ENCODE measurements at places on chromosomes 4 and X.

DNA sequence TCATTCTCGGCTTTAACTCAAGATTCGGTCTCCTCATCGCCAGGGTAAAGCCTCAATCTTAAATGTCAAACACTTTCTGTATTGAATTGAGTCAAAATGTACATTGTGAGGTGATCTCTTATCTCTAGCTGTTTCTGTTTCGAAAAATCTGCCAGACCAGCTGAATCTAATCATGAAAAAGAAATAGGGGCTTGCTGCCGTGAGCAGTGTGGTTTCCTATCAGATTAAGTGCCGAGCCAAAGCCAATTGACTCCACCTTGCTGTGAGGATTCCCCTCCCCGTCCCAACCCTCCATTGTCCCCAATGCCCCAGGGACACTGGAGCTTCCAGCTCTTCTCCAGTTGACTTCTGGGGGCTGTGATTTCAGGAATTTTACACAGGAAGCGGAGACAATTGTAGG is 12.5 kb upstream of the CRLF2 start:
- DNase-seq: no peak

- DNase-seq: no peak
These were observed 118.3 kb downstream of the CORIN start for GRCh38 chr4:47719576-47719975.

GRCh38 chrX:31461266-31461665 is 389.4 kb upstream of the FTHL17 start:
- no peak for DNase-seq

- DNase-seq: no peak
These were observed 270.1 kb downstream of the QDPR start for GRCh38 chr4:17241835-17242234.

DNA sequence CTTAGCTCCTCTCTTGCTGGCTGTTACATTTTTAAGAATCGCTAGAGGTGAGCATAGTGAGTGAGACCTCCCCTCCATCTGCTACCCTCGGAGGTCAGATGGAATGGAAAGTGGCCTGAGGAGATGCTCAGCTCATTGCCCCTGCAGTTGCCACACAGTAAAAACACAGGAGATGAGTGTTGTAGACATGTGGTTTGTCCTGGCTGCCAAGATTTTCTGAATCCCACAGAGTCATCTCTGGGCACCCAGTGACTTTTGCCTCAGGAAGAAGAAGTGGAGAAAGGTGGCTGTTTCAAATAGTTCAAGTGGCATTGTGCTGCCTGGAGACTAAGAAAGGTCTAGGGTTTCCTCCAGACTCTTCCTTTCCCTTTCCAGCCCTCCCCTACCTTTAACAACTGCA is 271.0 kb downstream of the STK32B start:
- DNase-seq: no peak

DNA sequence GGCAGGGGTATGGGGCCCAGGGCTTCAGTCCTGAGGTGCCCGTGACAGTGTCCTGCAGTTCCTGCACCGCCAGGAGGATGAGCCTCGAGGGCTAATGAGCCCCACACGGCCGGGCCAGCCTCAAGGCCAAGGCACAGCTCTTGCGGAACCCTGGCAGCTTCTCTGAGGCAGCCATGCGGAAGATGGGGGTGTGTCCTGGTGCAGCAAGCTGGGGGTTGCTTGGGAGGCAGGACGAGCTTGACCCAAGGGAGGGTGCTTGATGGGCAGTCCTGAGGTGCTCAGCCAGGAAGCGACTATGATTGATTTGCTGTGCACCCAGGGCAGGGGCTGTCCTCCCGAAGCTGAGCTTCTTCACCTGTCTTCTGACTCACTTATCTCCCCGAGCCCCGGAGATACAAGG is 9.1 kb upstream of the FGFR3 start:
- no peak for DNase-seq

DNA sequence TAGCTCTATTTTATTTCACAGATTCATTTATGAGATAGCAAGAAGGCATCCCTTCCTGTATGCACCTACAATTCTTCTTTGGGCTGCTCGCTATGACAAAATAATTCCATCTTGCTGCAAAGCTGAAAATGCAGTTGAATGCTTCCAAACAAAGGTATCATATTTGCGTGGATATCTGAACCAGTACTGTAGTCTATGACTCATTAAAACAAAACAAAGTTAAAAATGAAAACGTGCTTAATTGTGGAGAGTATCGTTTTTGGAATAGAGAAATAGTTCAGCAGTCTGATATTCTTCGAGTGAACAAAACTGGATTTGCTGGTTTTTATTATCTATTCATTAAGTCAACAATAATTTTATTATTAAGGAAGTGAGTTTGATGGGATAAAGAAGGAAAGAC is 6.3 kb downstream of the AFP start:
- no peak for DNase-seq

DNA sequence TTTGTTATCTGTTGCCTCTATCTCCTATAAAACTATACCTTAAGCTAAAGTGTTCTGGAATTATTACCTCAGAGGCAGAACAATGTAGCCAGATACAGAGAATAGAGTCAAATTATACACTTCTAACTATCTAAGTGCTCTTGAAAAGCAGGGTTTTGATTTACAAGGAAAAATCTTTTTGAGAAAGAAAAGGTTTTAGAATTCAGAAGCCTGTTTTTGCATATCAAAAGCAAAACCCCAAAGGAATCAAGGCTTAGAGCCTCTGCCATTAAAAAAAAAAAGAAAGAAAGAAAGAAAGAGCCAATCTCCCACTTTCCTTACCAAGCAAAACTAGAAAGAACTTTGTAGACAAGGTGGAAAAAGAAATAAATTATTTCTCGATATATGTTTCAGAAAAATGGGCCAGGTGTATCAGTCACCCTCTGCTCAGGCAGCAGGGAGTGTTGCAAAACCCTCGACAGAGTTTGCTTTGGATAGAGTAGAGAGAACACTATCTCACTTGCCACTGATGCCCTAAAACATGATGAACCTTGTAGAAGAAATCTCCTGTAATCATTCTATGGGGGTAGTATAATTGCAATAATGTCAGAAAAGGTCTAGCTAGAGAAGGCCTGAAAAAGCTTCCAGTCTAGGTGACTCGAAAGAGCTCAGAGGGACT is 318.3 kb downstream of the PCDH10 start:
- no peak for DNase-seq

DNA sequence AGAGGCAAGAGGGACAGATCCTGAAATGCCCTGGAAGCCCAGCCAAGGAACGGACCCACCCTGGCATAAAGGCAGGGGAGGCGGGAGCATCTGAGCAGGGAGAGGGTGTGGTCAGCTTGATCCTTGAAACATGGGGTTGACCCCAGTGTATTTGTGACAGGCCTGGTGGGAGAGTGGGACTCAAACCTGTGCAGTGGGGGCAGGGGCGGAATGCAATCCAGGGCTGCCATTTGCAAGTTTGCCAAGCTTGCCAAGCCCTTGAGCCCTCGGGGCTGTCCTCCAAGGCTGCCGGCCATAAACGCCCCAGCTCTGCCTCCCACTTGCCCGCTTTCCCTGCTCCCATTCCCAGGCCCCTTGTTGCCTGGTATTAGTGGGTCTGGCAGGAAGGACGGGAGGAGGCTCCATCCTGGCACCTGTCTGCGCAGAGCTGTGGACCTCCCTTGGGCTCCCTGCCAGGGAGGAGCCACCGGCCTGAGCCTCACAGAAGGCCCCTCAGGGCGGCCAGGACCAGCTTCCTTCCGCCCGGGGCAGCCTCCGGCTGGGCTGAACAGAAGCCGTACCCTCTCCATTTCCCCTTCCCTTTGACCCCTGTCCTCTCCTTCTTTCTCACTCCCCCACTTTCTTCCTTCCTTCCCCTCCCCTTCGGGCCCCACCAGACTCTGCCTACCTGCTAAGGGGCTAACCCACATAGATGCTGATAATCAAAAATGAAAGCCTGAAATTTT is 661 bp downstream of the S100P start:
- DNase-seq: peak; percentile 20

DNA sequence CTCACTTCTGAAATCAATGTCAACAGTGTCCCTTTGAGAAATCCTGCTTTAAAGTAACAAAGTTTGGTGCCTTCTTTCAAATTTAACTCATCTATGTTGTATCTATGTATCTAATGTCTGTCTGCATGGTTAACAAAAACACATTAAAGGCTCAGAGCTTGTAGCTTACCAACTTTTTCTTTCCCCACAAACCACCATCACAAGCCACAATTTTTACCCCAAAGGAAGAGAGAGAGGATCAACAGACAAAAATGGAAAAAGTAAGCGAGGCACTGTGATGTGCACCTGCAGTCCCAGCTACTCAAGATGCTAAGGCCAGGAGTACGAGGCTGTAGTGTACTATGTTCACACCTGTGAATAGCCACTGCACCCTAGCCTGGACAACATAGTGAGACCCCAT is 17.2 kb downstream of the ATRX start:
- DNase-seq: no peak

DNA sequence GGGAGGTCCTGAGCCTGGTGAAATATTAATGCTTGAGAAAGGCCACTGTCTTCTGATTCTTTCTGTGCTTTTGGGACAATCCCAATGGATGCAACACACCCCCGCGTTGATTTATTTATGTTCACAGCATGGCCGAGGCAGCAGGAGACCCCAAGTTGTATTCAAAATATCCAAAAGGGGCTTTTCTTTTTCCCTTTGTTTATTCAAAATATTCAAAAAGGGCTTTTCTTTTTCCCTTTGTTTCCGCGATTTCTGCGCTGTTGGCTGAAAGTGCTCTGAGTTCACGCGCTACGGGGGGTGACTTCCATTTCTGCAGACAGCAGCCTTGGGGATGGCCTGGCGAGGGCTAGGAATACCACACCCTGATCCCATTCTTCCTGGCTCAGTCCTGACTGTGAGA is 59.5 kb upstream of the PPP2R3B start:
- DNase-seq: no peak

GRCh38 chr4:15963001-15963451 is at the start of gene FGFBP2:
TSS of gene FGFBP2 (minus strand) at chr4:15963175. CDS start at chr4:15963129, 46 bp downstream.
- DNase-seq: peak; percentile 43

DNA sequence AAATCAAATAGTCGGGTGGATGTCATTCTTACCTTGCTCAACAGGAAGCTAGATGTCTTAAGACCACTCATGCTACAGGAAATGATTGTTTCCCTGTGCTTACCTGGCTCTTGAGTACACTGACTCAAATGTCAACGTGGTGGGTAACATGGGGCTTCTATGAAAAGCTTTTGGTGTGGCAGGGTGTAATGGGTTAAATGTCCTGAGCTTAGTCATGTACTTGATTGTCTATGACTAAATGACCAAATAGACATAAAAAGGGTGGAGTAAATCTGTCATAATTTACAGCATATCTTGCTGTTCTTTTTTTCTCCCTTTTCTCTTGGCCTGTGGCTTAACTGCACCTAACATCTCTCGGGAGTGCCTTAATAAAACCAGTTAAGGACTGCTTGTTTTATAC is 44.9 kb downstream of the CCNG2 start:
- no peak for DNase-seq

GRCh38 chr4:121662225-121662624 is 34.6 kb downstream of the ANXA5 start:
- DNase-seq: no peak

- DNase-seq: no peak
These were observed 3.5 kb downstream of the MND1 start for GRCh38 chr4:153348006-153348405.

DNA sequence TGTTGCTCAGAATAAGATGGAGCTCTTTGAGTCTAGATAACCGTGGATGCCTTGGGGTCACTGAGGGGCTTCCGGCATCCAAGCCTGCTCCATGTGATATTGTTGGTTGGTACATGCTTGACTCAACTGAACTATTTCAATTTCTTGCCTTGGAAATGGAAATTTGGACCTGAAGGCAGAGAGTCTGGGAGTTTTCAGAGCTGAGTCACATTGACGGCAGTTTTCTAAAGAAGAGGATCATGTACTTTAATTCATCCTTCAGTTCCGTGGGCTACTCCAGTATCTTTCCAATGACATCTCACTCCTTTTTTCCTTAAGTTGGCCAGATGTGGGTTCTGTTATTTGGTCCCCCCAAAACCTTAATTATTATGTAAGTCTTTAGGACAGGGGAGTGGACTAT is 100.5 kb downstream of the MFAP3L start:
- no peak for DNase-seq

GRCh38 chr4:54877006-54877405 is 219.2 kb downstream of the KIT start:
- DNase-seq: no peak

GRCh38 chr4:24765376-24765988 is 29.9 kb upstream of the SOD3 start:
- no peak for DNase-seq

- no peak for DNase-seq
These were observed 64.0 kb upstream of the FGF13 start for GRCh38 chrX:138775517-138775916.

- no peak for DNase-seq
These were observed 7.6 kb downstream of the FABP2 start for GRCh38 chr4:119314356-119314755.

- no peak for DNase-seq
These were observed 40.3 kb upstream of the ACSL4 start for GRCh38 chrX:109773374-109773773.

DNA sequence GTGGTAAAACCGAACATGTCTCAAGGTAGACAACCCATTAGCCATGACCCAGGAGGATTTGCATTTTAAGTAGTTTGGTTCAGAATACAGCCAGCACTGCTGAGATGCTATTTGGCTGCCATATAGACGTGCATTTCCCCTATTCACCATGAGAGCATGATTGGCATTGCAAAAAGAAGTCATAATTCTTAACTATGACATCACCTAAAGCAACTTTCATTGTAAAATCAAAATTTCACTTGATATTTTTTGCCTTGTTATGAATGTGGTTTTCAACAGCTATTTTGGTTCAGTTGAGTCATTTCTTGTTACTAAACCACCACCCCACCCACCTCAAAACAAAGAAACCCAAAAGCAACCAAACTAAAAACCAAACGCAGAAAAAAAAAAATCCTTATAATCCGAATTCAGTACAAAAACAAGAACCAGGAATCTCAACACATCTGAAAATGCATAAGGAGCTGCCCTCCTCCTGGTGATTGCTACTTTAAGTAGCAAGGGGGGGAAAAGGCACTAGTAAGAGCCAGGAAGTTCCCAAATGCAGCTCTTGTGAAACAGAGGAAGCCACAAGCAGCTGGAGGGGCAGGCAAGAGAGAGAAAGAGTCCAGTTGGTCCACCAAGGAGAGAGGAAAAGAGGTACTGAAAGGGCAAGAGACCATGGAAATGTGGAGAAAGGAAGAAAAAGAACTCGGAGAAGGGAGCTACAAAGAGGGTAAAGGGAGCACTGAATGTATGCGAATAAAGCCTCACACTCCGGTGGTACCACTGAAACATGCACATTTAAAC is 3.1 kb downstream of the SLITRK4 start:
- no peak for DNase-seq

GRCh38 chr4:127772769-127773671 is 9.1 kb upstream of the HSPA4L start:
- DNase-seq: no peak

- no peak for DNase-seq
These were observed 38.9 kb downstream of the STARD8 start for GRCh38 chrX:68686097-68686977.

- DNase-seq: no peak
These were observed 115.9 kb downstream of the CPZ start for GRCh38 chr4:8708401-8709021.

- no peak for DNase-seq
These were observed 16.6 kb downstream of the MAGEA9B start for GRCh38 chrX:149570668-149571067.

- DNase-seq: no peak
These were observed 282.2 kb downstream of the GUCY2F start for GRCh38 chrX:109199726-109200125.

Data from activated gamma-delta T cell (primary cell).